ENCODE measurements at places on chromosomes 3 and 15.
A peak's percentile ranks its signal among the peaks of the same experiment; 100 is the strongest.

DNA sequence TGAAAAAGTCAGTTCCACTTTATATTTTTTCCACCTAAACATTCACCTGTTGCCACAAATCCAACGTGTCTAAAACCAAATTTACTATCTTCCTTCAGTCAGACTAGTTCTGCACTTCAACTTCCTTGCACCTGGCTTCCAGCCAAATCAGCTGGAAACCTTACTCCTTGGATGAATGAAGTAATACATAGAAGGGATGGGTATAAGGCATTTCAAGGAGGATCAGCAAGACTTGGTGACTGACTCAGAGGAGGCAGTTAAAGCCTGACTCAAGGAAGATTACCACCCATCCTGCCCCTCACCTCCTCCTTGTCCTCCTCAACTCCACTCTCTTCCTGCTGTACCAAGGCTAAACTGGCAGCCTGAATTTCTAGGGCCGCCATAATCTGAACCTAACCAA, 37.1 kb downstream of the QTRT2 start:
- DNase-seq, result no peak

DNA sequence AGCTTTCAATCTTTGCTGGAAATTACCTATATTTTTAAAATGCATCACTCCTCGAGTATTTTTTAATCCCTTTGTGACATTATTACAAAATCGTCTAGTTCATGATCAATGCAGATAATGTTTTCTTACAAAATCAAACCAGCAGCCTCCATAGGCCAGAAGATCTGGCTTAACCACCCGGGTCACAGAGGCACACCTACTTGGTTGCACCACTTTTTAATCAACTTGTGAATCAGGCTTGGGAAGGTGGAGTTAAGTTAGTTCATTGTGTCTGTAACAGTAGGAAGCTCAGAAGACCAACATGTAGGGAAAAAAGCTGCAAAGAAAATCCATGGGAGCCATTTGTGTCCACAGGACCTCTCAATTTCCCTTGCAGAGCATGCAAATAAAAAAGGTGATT, 148.0 kb downstream of the TP63 start:
- no peak for DNase-seq

- DNase-seq, result no peak
These were observed 4.6 kb upstream of the PRICKLE2 start for GRCh38 chr3:64229903-64230302.

- no peak for DNase-seq
These were observed 292.0 kb upstream of the C2CD4B start for GRCh38 chr15:62457100-62457499.

DNA sequence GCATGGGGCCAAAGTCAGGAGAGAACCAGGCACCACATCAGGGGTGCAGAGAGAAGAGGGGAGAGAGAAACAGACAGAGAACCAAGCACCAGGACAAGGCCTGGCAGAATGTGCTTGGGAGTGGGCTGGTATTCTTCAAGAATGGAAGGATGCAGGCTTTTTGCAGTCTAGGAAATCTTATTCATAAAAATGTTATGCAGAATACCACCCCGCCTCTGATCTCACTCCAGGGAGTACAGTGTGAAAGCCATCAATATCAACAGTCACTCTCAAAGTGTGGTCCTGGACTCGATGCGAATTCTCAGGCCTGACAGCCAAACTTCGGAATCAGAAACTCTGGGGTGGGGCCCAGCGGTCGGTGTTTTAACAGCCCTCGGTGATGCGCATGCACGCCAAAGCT, 16.9 kb downstream of the NTRK3 start:
- no peak for DNase-seq

DNA sequence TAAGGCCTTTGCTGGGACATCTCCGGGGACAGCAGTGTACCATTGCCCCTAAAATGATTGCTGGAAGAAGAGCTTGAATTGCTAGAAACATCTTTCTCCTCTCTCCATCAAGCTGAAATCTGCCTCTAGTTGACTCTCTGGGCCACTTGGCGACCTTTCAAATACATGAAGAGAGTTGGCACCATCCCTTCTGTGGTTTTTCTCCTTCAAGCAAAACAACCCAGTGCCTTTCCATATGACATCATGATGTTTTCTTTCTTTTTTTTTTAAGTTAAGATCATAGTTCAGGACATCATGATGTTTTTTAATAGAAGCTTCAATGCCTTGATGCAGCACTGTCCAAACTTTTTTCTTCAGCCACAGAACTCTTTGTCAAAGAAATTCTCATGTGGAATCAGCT, 144.0 kb upstream of the PTPRG start:
- DNase-seq, result no peak

- no peak for DNase-seq
These were observed 91.1 kb upstream of the MITF start for GRCh38 chr3:69648126-69648525.

GRCh38 chr3:9673082-9673481, 23.8 kb downstream of the MTMR14 start:
- no peak for DNase-seq

- peak; percentile 50 for DNase-seq
These were observed 121.1 kb downstream of the OXSM start for GRCh38 chr3:25910997-25911396.

DNA sequence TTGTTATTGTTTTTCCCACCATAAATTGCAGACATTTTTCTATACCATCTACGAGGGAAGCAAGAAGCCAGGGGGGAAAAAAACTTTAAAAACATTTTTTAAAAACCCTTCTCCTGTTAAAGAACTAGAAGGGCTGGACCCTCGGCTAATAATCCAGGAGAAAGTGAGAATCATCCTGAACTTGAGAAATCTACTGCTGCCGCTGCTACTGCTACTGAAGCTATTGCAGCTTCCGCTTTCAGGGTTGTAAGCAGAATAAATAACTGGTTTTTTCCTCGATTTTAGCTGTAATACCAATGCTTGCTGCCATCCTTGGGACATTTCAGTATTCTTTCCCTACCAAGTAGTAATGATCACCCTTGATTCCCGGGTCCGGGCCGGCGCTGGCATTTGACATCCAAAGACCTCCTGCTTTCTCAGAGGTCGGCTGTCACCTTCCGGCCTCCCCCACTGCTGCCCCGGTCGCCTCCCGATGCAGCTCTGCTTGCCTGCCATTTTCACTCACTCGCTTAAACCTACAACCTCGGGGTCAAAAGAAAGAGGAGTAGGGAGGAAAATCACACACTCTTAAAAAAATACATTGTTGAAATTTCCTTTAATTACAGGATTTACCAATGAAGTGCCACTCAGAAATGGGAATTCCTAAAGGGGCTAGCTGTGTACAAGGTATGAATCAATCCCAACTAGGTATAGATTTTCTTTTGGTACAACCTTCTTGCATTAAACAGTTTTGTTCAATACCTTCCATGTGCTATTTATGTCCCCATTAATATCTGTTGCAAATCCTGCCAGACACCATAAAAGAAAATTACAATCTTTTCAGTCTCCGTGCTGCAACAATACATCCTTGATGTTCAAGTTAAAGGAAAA, 674 bp upstream of the MECOM start:
- no peak for DNase-seq

DNA sequence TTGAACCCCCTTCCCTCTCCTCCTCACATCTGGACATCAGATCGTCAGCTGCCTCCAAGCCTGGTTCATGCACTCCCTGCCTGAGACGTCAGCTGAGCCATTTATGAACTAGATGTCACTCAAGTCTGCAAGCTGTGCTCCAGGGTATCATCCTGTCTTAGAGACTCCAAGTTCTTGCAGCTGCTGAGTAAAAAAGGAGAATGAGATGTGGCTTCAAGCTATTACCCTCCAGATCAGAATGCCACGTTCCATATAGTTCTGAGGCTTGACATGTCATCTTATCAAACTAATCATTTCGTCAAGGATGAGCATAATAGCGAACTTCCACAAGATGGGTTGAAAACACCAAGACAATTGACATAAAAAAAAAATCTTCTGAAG, 766.3 kb downstream of the TBL1XR1 start:
- DNase-seq, result no peak

DNA sequence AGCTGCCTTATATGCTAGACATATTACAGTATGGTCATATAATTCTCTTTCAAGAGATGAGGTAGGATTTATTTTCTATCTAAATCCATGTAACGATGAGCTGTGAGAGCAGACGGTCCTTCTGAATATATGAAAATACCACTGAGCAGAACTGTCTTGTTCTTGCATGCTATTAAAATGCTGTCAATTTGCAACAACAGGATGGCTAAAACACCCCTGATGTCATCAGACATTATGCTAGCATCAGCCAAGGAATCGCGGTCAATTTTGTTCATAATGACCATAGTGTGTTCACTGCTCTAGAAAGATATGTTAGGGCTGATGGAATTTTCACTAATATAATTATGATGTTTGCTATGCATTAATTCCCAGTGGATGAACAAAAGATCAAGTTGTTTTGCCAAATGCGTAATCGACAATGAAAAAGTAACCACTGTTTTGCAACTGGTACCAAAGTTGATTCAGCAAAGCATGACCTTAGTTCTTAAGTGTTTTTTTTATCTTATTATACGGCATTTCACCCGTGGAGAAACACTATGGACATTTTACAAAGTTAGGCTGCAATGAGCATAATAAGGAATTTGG, 765.4 kb upstream of the NR2F2 start:
- no peak for DNase-seq

DNA sequence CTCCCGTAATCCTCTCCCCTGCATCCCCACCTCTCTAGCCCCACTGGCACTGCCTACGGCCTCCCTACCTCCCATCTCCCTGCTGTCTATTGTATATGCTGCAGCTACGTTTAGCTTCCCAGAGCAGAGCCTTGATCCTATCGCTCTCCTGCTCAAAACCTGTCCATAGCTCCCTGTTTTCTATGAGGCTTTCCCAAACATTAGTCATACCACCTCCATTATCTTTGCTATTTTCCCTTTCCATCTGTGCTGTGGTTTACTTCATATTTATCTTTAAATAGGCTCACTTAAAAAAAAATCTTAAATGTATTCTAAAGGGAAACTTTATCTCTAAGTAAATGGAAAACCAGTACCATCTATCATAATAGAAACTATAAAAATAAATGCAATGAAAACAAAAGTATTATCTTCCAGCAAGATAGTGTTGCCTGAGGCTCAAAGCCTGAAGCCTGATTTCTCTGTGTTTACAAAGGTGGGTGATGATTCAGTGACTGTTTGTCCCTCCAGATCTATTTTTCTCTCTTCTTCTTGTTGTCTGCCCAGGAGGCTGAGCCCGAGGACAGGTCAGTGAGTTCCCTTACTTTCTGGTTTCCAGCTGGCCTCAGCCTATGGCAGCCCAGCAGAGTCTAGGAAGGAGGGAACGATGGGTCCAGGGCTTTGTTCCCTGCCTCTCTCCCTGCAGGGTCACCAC, 397.1 kb upstream of the CFAP20DC start:
- no peak for DNase-seq

- no peak for DNase-seq
These were observed 7.9 kb downstream of the RAP2B start for GRCh38 chr3:153169793-153170383.

GRCh38 chr15:81887912-81888311, 157.9 kb downstream of the MEX3B start:
- DNase-seq, result no peak

GRCh38 chr15:72783004-72783639, 436 bp downstream of the ADPGK start:
- peak; percentile 15 for DNase-seq

GRCh38 chr3:194696702-194697101, 11.0 kb downstream of the FAM43A start:
- no peak for DNase-seq

- no peak for DNase-seq
These were observed 3.7 kb downstream of the EHD4 start for GRCh38 chr15:41968701-41969100.

GRCh38 chr3:103195216-103195615, 760.4 kb downstream of the ZPLD1 start:
- DNase-seq, result no peak

DNA sequence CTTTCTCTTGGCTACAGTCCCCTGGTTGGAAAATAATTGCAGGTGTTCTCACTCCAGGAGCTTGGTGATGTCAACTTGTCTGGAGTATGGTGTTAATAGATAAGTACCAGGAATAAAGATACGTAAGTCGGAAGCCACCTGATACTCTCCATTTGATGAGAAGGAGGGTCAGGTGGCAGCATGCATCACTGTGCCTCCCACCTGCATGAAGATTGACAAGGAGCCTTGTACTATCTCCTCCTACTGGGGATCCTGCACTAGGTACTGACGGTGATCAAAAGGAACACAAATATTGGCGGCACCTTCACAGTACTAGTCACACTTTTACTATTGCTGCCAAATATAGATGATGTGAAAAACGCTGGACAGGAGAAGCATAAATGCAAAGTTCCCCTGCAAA, 32.6 kb upstream of the GABRB3 start:
- DNase-seq, result peak; percentile 80

GRCh38 chr15:87944050-87944449, 312.5 kb downstream of the NTRK3 start:
- DNase-seq, result no peak

GRCh38 chr15:28881170-28881569, 4.6 kb upstream of the APBA2 start:
- no peak for DNase-seq

DNA sequence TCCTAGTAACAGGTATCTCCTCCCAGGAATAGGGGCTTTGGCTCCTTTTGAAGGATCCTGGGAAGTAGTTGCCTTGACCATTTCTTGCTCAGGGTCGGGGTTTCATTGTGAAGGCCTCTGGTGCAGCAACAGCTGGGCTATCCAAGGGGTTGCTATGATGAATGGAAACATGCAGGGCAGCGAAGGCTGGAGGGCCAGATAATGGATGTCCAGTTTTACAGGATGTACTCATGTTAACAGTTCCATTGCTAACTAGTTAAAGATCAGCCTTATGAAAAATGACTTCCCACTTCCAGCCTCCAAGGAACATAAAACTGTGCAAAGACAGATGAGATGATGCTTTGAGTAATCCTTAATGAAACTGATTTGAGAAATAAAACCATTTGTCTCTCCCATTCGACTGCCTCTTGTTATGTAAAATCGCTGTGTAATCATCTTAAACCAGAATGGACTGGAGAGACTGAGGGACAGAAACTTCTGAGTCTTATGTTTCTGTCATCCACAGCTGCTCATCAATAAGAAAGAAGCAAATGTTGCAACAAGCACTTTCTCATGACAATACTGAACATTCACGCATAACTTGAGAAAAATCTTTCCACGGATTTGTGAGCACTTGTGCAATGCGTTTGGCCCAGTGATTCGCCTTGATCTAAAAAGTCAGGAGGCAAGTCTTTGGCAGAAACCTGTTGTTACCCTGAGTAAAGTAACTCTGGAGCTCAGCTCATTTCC, 473.5 kb upstream of the RGMA start:
- no peak for DNase-seq

DNA sequence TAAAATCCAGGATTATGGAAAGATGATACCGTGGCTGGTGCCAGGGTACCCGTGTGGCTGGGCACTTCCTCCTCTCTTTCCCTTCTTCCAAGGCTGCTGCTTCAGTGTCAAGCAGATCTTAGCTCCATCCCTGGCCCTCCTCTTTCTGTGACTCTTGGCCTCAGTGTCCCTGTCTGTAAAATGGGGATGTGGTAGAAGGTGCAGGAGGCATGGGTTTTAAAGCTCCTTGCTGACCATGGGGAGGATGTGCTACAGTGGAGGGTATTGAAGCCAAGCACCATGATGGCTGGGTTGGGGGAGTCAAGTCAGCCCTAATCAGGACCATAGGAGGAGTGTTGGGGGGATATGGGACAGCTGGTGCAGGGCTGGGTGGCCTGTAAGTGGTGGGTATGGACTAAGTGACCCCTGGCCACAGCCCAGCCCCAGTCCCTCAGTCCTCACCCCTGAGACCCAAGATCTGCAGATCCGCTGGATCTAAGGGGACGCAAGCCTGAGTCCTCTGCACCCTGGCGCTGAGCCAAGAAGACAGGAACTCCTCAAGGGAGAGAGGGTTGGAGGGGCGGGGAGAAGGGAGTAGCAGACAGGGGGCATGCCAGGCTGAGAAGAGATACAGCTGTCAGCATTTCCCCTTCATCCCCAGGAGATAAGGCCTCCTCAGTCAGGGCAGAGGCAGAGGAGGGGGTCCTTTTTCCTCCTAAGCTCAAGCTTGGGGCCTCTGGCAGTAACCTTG, 12.0 kb downstream of the PTH1R start:
- no peak for DNase-seq

Measured in head of caudate nucleus (tissue), 42 donors.